SK-N-SH (cell line): ENCODE measurements at places on chromosomes 11 and 22.

DNA sequence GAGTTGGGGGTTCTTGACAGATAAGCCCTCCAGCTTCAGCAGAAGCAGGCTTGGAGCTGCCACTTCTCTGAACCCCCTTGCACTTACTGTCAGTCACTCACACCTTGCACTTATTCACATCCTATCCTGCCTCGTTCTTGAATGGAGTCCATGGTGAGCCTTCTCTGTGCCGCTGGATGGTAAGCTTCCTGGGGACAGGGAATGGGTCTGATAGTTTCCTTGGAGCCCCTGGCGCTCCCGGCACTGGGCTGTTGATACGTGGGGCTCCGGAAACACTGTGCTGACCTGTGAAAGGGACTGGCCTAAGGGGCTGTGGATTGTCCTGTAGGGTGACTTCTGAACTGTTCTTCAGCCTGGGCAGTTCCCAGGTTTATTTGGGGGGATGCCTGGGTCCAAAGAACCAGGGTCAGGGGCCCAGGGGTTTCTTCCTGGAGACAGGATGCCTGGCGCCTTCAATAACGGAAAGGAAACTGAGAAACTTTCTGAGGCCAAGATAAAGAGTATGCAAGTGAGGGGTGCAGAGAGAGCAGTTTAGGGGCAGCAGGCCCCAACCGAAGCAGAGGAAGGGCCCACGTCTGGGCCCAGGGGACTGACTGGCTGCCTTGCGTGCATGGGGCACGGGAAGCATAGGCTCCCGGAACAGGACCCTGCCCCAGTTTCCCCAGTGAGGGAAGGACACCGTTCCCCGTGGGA, 709 bp upstream of the ST3GAL4 start:
- no peak for DNase-seq

DNA sequence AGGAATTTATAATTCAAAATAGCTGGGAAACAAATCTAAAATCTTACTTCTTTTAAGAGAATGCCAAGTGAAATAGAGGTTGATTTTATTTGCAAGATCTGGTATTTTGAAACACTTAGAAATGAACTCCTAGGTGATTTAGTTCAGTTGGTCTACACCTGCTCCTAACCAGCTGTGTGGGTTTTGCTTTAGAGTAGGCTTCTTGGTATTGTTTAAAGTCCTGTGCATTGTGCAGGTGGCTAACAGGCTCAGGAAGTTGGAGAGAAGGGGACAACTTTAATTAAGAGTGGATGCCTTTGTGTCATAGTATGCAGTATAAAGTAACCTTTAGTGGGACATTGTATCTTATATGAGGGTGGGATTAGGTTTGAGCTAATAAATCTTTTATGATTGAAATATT, 4.1 kb upstream of the RAG2 start:
- no peak for DNase-seq

GRCh38 chr11:240315-240714, 3.5 kb downstream of the PSMD13 start:
- no peak for DNase-seq

GRCh38 chr11:11089805-11090204, 232.0 kb upstream of the ZBED5 start:
- DNase-seq, result no peak

GRCh38 chr11:35112056-35112845, 26.7 kb upstream of the CD44 start:
- no peak for DNase-seq

DNA sequence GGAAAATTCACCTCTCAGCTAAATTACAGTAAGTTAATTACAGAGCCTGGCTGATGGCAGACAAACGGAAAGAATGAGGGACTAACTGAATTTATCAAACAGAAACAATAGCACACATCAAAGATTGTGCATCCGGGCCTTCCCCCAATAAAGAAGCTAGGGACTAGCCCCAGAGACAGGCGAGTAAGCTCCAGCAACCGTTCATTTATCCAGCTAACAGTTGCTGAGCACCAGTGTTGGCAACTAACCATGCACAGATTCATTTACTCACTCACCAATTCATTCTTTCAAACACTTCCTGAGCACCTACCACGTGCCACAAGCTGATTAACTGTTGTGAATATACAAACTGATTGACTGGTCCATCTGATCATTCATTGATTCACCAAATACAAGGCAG, 51.2 kb downstream of the SMCO4 start:
- DNase-seq, result no peak

GRCh38 chr22:49765091-49765771, 62.4 kb downstream of the BRD1 start:
- peak; percentile 19 for DNase-seq

GRCh38 chr11:107337917-107338316, 119.7 kb downstream of the CWF19L2 start:
- DNase-seq, result no peak
